Cerebellar nuclear complex (tissue), 1 donor: ENCODE measurements at places on chromosomes 3 and 15.

DNA sequence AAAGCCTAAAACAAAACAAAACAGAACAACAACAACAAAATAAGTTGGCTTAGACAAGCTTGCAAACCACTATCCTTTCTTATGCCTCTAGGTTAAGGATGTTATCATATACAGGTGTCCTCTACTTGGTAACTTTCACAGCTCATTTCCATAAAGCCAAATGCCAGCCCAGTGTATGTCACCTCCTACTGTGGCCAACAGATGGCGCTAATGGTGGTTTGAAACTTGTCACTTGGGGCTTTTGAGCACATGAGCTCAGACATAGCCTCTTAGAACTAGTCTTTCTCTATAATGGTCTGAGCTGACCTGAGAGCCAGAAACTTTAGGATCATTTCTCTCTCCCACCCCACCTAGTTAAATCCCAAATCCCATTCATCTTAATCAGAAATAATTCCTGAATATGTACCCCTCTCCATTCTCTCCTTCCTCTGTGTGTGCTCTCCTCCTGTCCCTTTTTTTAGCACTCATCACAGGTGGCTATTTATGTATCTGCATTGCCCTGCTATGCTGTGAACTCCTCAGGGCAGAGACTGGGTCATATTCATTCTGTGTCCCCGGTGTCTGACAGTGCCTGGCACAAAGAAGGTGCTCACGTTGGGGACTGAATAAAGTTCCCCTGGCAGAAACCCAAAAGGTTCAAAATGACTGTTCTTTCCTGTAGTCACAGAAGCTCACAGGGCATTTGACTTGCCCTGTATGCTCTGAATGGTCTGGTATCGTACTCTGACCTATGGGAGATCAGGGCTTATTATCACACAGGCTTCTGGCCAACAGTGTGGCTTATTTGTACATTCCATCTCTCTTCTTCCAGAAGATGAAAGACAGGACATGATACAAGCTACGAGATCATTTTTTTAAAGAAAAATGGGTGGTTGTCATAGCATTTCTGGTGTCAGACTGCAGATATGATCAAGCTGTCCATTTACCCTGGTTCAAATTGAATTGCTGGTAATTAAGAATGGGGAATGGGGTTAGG is 319.3 kb upstream of the AZI2 start:
- no peak for DNase-seq

DNA sequence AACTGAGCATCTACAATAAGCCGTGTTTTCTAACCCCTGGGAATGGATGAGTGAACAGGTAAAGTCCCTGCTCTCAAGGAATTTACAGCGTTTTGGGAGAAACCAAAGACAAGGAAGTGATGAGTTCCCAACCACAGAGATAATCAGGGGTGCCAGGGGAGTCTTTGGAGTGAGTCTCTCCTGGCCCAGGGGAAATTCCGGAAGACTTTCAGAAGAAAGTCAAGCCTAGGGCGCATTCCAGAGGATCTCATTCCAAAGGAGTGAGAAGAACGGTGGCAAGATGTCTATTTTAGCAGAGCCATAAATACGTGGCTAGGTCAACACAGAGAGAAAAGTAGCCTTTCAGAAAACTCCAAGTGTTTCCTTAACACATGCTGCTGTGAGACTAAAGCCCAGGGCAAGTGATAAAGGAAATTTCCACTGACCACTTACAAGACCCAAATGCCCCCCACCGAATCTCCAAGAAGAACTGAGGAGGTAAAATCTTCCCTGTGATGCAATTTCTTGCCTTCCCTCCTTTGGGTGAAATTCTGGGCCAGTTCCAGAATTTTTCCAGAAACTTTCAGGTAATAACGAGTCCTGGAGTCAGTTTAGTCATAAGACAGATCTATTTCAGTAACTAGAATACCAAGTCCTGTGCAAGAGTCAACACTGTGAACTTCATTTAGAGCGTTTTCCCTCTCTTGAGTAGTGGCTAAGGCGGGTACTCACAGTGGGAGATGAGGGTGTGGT is 437.4 kb downstream of the NR2F2 start:
- no peak for DNase-seq

DNA sequence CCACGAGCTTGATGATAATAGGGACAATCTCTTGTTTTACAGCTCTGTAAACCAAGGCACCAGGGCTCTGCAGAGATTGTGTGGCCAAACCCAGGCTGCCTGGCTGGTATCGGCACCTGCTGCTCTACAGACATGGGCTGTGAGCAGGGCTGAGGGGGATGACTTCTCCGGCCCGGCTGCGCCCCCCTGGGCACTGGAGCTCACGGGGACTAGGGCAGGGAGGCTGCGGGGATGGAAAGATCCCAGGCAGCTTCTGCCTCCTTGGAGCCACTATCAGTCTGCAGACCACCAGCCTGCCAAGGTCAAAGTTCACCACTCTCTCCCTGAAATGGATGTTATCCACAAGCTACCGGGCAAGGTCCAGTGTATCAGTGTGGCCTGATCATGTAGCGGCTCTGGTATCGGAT is 22.0 kb upstream of the PIGZ start:
- DNase-seq, result no peak

- no peak for DNase-seq
Measured at GRCh38 chr3:72520690-72521308, 327.4 kb downstream of the SHQ1 start.

DNA sequence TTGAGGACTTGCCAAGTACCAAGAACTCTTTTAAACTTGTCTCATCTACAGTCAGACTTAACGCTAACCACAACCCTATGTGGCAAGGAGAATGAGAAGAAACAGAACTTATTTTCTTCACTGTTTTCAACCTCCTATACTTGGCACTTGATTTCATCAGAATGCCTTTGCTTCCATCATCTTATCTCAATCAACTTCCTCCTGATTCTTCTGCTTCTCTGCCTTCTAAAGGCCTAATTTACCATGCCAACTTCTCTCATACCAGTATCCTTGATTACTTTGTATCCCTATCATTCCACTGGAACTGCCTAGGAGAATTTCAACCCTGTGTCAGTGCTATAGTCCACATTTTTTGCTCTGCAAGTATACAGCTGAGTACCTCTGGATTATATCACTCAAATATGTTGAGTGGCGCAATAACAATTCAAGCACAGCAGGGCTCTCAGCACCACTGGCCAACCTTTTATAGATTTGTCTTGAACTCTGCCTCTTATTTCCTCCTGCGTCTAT is 413.6 kb downstream of the ROBO1 start:
- no peak for DNase-seq

DNA sequence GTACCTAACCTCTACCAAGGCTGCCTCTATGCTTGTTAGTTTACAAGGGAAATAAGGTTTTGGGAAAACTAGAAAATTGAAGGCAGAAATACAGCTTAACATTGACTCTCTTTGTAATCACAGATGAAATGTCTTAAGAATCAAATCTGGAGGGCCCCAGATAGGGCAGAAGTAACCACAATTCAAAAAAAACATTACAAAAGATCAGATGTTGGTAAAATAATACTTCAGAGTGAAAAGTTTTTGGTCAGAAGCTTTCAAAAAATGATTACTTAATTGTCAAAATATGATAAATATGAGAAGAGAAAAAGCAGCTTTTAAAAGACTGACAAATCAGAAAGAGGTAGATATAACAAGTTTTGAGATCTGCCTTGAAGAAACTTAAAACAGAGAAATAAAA is 425.1 kb upstream of the NECTIN3 start:
- no peak for DNase-seq

GRCh38 chr3:195003006-195003892 is 267.7 kb downstream of the XXYLT1 start:
- no peak for DNase-seq

GRCh38 chr3:73332558-73332957 is 271.1 kb downstream of the EBLN2 start:
- no peak for DNase-seq

DNA sequence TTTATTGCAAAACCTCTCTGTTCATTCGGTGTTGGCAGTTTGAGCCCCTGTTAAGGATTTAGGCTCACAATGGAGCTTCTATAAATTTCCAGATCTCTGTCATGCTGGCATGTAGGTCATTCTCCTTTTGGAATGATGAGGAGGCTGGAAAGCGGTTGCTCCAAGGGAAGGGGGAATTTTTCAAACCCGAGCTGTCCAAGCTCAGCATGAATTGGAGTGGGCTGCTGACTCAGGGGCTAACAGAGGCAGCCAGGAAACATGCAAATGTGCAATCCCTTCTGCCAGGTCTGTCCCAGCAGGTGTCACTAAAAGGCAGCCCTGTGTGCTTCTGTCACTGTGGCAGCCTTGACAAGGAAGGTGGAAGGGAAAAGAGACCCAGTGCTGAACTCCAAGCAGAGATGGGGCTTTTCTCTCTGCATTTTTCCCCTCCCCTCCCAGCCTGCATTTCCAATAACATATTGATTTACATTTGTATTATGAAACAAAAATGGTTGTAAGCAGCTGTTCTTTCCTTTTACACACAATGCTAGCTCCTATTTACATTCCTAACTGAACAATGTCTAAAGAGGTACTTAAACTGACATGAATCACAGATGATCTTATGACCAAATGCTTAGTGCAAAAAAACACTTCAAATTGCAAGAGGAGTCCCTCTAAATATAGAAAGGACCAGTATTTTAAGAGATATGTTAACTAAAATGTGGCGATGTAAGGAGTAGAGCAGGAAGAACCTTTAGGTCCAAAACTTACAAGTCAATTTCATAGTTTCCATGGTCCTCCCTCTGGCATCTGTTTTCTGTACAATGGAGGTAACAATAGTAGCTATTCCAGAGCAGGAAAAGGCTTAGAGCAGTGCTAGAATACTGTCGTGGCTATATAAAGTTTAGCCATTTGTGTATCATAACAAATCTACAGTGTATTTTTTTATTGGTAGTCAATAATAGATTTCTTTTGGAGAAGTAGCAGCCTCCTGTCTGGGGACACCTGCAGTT is 84.5 kb upstream of the ATP10A start:
- DNase-seq, result no peak

DNA sequence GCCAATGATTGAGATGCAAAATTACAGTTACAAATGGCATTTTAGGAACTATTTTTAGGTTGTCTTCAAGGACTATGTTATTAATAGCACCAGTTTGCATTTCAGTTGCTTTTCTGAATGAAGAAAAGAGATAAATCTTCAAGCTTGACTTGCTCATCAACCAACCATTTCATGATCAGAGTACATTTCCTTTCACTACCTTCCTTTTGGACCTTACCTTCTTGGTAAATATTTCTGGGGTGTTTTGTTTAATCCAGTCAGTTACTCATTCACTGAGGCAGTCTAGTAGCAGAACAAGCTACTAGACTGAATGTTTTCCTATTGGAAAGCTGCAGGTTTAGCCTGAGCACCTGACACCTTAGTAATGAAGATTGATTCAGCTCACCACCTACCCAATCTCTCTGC is 8.2 kb downstream of the SLC27A2 start:
- no peak for DNase-seq

DNA sequence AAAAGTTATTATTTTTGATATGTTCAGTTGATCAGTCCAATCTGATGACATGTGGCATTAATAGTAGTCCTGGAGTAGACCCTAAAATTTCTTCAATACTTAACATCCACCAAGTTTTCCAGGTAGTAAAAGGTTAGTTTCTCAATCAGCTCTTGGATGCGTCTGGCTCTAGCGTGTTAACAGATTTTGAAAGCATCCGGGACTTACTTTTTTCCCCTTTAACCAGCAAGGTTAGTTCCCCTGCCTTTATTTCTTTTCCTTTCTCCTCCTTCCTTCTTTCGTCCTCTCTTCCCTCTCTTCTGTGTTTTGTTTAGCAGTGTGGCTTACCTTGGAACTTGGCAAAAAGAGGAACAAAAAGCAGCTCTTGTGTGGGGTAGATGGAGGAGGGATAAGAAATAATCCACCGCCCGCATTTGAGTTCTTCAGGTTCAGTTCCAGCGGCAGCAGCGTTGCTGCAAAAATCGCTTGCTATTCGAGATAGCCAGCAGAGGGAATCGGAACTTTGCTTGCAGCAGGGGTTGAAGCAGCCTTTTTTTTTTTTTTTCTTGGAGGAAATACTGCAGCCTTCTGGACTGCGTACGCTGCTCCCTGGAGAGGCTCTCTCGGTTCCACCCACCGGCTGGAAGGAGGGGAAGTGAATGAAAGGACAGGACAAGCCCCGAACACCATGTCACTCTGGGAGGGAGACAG is at the start of gene RBMS3:
RBMS3 (plus strand) TSS at position 668 of the 690 bp plus-strand sequence.
- no peak for DNase-seq

DNA sequence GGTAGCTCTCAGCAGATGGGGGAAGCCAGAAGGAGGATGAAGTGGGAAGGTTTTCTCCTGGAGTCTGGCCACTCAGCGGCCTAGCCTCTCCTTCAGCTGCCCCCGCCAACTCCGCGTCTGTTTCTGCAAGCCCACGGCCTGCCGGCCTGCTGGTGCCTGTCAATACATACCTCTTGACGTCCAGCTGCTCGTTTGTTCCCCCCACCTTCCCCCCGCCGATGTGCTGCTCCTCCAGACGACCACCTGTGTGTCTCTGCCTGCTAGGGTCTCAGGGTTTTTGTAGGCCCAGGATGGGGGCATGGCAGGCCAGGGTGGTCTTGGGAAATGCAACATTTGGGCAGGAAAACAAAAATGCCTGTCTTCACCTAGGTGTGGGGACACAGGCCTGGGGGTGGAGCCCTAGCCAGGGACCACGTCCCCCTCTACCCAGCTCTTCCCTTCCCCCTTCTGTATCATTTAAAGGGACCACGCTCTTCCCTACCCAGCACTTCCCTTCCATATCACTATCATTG is 137.8 kb downstream of the ALCAM start:
- no peak for DNase-seq

DNA sequence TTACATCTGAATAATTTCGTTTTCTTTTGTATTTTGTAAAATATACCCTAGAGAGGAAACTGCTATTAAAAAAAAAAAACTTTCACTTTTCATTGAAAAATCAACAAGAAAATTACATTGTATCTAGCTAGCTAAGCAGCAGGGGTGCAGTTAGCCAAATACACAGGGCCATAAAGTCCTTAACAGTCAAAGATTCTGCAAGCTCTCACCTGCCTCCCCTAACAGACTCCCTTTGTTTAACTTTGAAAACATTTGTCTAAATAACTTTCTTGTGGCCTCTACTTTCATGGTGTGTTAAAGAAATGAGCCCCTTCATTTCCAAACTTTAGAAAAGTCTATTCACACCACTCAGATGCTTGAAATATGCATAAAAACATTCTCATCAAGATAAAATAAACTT is 23.3 kb downstream of the CBLB start:
- no peak for DNase-seq

DNA sequence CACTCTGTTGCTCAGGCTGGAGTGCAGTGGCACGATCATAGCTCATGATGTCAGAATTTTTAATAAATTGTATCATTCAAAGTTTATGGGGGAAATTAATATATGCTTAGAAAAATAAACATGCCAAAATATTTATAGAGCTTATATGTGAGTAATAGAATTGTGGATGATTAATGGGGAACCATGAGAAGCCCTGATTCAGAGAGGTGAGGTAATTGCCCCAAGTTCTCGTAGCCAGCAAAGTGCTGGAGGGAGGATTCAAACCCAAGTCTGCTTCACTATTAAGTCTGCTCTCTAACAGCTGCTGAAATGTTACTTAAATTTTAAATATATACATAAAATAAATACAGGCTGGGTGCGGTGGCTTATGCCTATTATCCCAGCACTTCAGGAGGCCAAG is 26.2 kb upstream of the IGF2BP2 start:
- DNase-seq, result no peak

GRCh38 chr3:140927279-140928069 is 14.2 kb upstream of the SLC25A36 start:
- DNase-seq, result no peak
